Neuronal stem cell (in vitro differentiated cells): ENCODE measurements at places on chromosomes 3 and 15.

DNA sequence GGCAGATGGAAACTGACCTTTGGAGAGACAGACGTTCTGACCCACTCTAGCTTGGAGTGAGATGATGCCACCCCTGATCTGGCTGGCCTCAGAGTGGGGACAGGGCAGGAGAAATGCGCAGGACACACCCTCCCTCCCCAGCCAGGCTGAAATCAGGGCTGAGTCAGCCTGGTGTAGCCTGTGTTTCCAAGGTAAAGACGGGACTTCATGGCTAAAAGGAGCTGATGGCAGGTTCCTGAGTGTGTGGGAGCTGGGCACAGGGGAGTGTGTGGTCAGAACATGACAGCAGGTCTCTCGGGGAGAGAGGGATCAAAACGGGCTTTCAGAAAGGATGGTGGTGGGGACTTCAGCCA lies 14.6 kb upstream of the POLG start:
- no peak for DNase-seq

- DNase-seq = no peak
Measured at GRCh38 chr15:58484791-58485600, 53.2 kb downstream of the LIPC start.

DNA sequence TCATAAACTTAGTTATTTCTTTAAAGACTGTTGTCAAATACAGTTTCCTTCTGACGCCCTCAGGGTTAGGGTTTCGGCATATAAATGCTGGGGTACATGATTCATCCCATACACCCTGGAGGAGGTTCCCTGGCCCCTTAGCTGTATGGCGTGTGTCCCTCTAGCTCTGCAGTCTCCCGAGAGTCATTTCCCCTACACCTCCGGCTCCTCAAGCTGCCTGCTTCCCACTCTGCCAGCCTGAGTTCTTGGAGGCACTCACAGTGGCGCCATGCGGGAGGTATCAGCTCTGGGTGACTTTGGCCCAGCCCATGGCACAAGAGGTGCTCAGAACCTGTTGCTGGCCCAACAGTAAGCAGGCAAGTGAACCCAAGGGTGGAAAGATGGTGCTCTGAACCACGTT lies 70.2 kb upstream of the TRPM1 start:
- DNase-seq = no peak

GRCh38 chr3:106728315-106729098 lies 648.7 kb upstream of the CCDC54 start:
- DNase-seq = no peak

GRCh38 chr3:57545636-57546268 lies 1.6 kb upstream of the DNAH12 start:
- DNase-seq = no peak

DNA sequence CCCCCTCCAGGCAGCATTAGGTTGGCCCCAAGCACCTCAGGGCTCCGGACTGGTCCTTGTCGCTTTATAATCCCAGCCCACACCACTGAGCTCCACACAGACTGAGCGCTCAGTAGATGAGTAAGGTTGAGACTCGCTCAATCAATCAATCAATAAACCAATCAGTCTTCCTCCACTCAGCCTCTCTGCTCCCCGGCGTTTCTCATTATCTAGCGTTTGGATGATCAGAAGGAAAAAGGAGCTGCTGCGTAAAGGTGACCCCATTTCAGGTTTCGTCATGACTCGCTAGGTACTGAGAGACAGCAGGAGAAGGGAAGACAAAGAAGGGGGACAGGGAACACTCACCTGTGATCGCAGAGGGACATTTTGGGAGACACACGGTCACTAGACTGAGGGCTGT lies 41.2 kb downstream of the ZNF710 start:
- no peak for DNase-seq

- no peak for DNase-seq
Measured at GRCh38 chr15:67569668-67570067, 27.2 kb downstream of the MAP2K5 start.

DNA sequence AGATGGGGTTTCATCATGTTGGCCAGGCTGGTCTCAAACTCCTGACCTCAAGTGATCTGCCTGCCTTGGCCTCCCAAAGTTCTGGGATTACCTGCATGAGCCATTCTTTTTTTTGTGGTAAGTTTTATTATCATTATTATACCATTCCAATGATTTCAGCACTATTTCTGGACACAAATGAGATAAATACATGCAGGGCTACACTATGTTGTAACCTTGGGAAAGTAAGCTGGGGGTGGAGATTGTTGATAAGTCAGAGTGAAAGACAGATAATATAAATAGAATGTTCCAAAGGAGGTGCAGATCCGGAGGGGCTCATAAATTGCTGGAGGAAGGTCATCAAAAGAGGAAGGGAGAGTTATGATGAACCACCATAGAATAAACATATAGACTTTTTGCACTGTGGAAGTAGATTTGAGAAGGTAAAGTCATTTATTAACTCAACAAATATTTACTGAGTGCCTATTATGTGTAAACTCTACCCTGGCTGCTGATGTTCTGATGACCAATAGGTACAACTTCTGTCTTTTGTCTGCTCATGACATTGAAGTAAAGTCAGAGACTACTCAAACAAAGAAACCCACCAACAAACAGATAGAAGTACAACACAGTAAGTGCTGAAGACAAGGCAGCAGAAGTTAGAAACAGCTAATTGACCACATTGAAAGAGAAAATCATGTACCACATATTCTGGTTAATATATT lies 478.9 kb upstream of the GOLIM4 start:
- DNase-seq = no peak

- DNase-seq = no peak
Measured at GRCh38 chr3:50184242-50184978, 7.0 kb upstream of the GNAT1 start.

- no peak for DNase-seq
Measured at GRCh38 chr15:75361989-75362641, 6.3 kb downstream of the MAN2C1 start.

DNA sequence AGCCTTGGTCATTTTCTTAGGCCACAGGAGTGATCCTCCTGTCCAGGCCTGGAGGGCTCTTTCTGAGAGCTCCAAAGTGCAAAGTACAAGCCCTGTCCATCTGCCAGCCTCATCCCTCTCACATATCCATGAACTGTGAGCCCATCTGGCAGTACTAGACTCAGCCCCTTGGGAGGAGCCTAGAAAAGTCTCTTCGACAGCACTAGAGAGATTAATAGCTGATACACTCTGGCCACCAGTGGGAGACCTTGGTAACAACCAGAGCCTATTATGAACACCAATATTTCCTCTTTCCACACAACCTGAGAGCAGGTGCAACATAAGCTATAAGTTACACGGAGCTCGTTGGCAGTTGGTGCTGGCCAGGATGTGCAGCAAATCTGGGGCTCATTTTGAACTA lies 59.5 kb upstream of the DCLK3 start:
- DNase-seq = no peak

DNA sequence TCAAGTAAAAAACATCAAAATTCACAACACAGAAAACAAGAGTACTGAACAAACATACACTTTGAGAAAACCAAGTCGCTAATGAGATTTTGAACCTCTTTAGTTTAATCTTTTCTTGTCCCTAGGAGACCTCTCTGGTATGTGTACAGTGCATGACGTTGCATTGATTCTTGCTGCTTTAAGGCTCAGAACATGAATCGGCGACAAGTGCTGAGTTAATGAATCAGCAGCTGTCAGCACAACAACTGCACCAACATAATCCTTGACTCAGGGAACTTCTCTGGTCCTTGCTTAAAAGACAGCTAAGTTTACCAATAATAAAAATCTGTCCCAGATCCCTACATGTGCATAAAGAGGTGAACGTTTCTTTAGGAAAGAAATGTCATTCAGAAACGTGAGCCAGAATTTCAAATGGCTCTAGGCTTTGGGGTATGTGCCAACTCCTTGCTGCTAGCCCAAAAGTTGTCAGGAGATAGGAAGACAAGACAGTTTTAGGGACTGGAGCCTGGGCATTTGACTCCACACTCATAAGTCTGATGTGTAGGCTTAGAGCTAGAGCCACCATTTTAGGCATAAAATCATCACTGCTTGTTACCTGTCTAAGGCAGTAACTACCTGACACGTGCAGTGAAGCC lies 86.9 kb downstream of the IL5RA start:
- no peak for DNase-seq

- peak; percentile 76 for DNase-seq
Measured at GRCh38 chr3:48429317-48429959, 448 bp downstream of the PLXNB1 start.

- peak; percentile 71 for DNase-seq
Measured at GRCh38 chr3:13548696-13549622, at the start of gene FBLN2. FBLN2 (plus strand) TSS chr3:13549125; CDS start chr3:13570356, 21,231 bp downstream.

DNA sequence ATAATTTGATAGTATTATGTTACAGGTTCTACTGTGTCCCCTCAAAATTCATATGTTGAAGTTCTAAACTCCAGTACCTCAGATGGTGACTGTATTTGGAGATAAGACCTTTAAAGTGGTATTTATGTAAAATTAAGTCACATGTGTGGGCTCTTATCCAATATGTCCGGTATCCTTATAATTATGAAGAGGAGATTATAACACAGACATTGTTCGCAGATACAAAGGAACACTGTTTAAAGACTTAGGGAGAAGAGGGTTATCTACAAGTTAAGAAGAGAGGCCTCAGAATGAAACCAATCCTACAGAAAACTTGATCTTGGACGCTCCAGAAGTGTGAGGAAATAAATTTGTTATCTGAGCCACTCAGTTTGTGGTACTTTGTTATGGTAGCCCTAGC lies 50.9 kb downstream of the DPH6 start:
- no peak for DNase-seq

- no peak for DNase-seq
Measured at GRCh38 chr3:78204977-78205376, 1165.1 kb downstream of the ROBO2 start.

- no peak for DNase-seq
Measured at GRCh38 chr3:67154429-67154828, 156.3 kb downstream of the KBTBD8 start.

DNA sequence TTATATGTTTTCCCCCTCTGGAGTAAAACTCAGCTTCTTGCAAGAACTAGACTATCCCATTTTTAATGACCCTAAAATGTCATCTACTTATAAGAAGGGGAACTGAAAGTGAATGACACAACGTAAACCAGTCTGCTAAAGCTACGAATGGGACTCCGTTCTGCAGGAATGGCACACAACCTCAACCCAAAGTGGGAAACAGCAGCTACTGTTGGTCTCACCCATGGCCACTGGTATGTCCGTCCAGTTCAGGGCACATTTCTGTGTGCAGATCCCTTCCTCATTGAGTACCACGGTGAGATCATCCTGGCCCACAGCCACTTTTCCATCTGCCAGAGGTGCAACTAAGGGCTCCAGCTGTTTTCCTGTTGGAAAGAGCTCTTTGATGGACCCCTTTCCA lies 23.8 kb downstream of the VPS39 start:
- no peak for DNase-seq

DNA sequence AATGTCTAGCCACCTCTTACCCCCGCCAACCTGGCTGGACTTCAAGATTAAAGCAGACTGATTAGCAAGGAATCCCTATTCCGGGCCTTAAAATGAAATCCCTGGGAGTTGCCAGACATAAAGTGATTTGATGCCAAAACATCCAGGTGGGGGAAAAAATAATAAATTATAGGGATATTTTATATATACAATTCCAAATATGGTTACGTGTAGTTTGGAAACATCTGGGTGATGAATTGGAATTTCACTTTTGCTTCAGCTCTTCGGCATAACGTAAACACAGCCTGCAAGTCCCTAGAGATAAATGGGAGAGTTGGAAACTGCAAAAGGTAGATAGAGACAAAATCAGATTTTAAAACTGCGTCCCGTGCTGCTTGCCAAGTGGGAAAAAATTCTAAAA lies 545.5 kb upstream of the MDFIC2 start:
- DNase-seq = no peak

GRCh38 chr3:151774910-151775309 lies 39.0 kb upstream of the AADAC start:
- DNase-seq = no peak

GRCh38 chr15:97868981-97869380 lies 91.5 kb upstream of the ARRDC4 start:
- DNase-seq = no peak

DNA sequence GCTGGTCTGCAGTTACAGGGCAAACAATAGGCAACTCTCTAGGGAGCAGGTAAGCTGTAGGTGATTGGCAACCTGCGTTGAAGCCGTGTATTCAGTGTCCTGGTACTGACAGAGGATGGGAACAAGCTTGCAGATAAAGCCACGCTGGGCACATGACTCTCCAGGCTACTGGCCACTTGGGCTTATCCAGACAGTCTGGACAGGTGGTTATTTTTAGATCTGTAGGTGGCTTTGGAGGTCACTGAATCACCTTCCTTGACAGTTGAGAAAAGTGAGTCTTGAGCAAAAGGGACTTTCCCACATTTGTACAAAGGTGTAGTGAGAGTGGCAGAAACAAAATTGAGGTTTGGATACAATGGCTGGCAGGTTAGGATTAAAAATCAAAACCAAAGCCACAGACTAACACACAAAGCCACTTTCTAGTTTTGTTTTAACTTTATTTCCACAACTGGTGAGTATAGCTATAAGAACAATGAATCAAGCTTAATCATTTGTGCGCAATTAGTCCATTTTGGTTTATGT lies 22.3 kb upstream of the IL1RAP start:
- DNase-seq = no peak

- no peak for DNase-seq
Measured at GRCh38 chr3:48408823-48409281, 21.0 kb downstream of the PLXNB1 start.

DNA sequence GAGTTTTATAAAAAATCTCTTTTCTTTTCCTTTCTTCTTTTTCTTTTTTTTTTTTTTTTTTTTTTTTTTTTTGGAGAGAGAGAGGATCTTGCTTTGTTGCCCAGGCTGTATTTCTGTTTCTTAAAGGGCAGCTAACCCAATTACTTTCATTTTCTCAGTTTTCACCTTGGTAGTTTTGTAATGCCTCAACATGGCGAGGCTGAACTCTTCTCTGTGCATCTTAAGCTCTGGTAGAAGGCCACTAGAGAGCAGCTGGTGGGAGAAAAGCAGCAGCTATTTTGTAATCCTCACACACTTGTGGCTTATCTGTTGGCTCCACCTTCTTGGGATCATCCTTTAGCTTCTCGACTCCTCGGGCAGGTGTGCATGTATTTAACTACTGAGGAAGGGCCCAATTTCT lies 152.2 kb upstream of the MEIS2 start:
- DNase-seq = no peak

- DNase-seq = no peak
Measured at GRCh38 chr3:53145713-53146080, 15.3 kb upstream of the PRKCD start.

DNA sequence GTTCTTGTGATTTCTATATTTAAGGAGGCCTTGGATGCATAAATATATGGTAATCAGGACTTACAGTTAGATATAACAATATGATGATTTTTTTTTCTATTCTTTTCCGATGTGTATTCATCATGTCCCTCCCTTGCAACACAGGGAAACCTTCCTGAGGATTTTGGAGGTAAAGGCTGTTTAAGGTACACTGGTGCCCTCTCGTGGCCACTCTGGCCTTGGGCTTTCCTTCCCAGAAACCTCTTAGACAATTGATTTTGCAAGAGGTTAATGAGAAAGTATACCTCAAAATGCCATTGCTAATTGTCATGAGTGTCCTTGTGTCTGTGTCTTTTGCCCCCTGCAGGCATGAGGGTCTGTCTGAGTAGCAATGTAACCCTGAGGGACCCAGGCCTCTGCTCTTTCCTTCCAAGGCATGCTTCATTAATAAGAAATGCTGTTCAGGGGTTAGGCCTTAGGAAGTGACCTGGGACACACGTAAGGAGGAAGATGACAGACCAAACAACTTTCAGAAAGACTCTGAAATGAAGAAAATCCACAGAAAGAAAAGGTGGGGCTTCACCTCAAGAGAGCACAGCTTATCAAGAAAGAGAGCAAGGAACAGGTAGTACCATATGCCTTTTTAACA lies 70.3 kb upstream of the PPP2R3A start:
- peak; percentile 75 for DNase-seq
